ENCODE measurements at places on chromosomes 1 and 21.

GRCh38 chr1:45945426-45945825 is 142.0 kb downstream of the MAST2 start:
- no peak for DNase-seq

DNA sequence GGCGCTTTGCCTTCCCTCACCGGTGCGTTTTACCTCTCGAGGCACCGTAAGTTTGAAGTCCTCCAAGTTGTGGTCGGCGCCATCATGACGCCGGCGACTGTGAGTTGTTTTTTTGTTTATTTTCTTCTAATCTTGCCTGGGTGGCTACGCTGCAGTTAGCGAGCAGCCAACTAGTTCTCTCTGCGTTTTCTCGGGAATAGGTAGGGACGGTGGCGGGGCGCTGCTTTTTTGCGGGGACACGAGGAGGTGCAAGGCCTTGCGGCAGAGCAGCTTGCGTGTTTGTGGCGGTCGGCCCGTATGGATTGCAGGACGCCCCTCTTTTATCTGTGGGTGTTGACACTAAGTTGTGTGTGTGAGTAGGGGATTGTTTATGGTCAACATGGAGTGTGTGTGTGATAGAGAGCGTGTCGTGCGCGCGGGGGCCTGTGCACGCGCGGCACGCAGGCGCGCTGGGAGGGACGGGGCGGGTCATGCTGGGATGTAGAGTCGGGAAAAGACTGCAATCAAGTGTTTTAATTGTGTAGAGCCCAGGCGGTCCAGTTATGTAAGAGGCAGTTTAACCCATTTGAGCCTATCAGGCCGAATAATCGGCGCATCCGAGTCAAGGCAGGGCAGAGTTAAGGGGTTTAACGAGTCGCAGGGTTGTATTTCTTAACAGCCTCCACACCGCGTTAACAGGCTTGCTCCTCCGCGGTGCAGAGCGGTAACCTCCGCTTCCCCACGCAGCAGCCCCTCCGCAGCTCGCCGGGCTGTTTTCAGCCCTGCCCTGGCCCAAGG is 1.2 kb upstream of the NEGR1 start:
- DNase-seq = peak; percentile 2

- DNase-seq = no peak
Observed at GRCh38 chr1:201551877-201552731, 13.2 kb downstream of the NAV1 start.

GRCh38 chr21:43733529-43734071 is 14.7 kb downstream of the PDXK start:
- DNase-seq = no peak

DNA sequence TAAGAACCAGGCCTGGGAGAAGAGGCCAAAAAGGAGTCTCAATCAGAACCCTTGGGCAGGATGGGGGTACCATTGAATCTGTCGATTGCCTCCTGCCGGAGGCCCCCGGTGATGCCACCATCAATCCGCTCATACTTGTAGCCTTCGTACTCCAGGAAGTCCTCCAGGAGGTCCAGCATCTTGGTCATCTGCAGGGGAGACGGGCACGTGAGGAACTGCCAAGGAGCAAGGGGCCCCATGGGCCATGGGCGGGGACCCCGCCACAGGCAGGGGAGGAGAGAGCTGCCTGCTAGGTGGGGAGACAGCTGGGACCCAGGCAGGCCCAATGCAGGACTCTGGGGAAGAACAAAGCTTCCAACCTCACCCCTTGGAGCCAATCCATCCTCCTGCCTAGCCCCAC is 48.6 kb downstream of the CHD5 start:
- DNase-seq = no peak

DNA sequence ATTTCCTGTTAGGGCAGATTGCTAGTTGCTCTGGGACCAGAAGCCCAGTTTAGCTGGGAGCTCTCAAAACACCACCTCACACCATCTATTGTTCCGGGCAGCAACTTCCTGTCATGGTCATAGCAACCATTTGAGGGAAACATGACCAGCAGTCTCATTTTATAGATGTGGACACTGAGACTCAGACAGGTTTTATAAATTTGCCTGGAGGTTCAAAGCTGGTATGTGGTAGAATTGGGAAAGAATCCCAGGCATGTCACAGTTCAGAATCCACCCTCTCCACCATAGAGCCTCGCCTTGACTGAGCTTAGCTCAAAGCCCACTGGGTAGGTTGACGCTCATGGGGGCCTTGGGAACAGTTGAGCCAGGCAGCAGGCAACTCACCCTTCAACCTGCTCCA is 14.0 kb upstream of the TRIM67 start:
- DNase-seq = no peak

GRCh38 chr1:210688512-210689234 is 360.0 kb downstream of the HHAT start:
- DNase-seq = peak; percentile 39

- no peak for DNase-seq
Observed at GRCh38 chr1:159845751-159846629, 16.5 kb downstream of the VSIG8 start.

DNA sequence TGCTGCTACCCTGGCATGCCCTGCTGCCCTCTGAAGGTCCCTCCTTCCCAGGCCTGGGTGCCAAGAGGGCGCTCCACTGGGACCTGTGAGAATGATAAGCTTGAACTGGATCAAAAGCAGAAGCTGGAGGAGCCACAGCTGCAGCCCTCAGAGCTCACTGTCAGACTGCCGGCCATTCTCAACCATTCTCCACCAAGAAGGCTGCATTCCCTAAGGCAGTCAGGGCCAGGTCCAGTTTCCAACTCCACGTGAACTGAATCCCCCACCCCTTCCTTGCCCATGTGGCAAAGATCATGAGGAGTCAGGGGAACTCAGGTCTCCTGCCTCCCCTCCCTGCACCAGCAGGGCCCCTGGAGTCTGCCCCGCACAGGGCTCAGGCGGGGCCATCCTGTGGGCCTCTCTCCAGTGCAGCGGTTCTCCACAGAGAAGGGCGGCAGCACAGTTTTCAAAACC is 19.5 kb downstream of the SLC1A7 start:
- DNase-seq = no peak

DNA sequence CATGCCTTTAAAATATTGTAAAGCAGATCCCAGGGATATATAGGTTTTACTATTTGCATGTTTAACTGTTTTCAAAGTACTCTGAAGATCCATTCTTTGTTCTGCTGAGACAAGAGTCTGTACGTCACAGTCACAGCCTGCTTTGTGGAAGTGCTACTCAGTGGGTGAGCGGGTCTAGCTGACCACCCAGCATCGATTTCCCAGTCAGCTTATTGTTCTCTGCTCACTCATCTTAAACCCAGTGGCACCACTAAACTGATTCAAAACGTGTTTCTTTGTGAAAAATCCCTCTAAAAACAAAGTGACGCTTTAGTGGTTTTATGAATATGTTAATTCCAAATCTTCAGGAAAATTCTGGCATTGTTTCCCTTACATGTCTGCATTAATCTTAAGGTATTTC is 12.4 kb downstream of the PLPP3 start:
- DNase-seq = no peak

GRCh38 chr1:20723537-20724363 is 5.9 kb upstream of the KIF17 start:
- DNase-seq = no peak

GRCh38 chr1:117009132-117009531 is 7.6 kb downstream of the CD101 start:
- DNase-seq = peak; percentile 25

GRCh38 chr1:248844526-248844925 is 6.5 kb downstream of the ZNF672 start:
- no peak for DNase-seq

GRCh38 chr1:155607708-155608107 is 2.3 kb upstream of the MSTO1 start:
- no peak for DNase-seq

DNA sequence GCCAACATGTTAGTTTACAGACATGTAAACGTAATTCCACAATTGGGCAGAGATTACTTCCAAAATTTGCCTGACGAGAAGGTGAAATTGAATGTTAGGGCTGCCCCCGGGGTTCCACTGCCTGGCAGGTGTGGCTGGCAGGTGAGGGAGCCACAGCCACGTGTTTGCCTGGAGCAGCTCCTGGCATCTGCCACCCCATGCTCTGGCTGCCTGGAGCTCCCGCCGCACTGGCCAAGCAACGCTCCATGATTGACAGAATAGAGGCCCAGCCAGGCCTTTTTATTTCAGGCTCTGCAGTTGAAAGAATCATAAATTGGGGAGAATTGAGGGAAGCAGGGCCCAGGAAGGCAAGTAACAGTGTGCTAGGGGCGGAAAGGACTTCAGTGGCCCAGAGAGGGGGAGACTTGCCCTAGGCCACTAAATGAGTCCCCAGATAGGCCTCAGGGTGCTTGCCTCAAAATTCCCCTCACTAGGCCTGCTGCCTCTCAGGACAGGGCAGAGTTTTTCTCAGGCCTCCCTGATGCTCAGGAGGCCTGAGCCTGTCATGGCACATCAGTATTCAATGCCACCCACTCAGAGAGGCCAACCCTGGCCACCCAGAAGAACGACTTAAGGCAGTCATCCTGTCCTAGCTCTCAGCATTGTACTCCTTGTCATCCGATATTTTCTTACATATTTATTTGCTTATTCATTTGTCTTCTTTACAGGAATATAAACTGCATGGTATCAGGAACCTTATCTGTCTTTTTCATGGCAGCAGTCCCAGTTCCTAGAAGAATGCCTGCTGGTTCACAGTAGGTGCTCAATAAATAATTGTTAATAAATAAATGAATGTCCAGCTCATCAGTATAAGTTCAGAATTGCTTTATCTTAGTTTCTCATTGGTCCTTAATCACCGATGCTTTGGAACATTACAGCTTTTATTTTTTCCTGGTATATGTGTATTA is 16.6 kb upstream of the S1PR1 start:
- DNase-seq = no peak

- DNase-seq = peak; percentile 14
Observed at GRCh38 chr1:173330149-173330951, 123.2 kb upstream of the TNFSF4 start.

DNA sequence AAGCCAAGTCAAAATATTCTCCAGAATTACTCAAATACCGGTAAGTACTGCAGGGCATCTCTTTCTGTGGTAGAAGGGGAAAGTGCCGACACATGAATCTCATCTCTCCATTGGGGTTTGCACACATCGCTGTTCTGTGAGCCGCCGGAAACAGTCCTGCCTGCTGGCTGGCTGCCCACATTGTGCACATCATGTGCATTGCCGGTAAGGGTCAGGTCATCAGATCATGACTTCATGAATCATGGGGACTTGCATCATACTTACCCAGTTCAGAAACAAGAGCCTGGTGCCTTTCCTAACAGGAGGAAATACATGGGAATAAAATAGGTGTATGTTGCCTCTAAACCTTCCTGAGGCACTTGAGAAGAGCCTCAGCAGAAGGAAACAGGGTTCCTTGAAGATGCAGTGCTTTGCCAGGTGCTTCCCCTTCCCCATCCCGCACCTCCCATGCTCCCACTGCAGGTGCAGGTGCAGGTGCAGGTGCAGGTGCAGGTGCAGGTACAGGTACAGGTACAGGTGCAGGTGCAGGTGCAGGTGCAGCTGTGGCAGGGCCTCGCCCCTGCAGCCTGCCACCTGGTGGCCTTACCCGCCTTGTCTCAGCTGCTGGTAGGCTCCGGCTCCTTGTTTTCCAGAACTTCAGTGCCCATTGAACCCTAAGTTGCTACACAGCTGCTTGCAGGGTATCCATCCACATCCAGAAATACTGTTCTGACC is 26.5 kb downstream of the GPR137B start:
- DNase-seq = peak; percentile 29

DNA sequence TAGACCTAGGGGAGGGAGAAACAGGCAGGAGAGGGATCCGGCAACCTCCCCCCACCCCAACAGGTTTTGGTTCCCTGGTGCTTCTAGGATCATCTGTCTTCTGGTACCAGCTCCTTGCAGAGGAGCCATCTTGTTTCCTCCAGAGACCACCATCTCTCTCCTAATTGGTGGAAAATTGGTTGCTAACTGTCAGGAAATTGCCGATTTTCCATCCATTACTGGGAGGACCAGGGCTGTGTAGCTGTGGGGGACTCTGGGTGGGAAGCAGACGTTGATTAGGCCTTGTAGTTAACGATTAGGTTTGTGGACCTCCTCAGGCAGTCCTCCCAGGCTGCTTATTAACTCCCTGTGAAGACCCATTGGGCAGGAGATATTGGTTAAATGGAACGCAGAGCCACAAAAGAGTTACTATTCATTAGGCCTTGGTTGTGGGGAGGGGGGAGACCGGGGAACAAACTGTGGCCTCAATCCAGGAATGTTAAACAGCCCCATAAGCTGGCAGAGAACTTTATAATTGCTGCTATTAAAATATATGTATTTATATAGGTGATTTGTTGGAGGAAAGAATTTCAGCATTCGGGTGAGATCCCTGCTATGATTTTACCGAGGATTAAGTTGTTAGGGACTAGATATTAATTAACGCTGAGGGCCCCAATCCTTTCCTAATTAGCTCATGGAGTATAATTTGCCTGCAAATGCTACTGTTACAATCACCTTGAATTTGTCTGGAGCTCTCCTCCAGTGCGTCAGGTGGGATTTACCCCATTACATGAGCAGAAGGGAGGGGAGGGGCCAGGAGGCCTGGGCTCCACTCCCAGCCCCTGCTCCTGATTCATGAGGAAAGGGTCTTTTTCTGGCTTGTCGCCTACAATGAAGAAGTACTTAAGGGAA is 61.2 kb upstream of the TRABD2B start:
- no peak for DNase-seq

GRCh38 chr1:46034601-46035516 is 97.6 kb downstream of the PIK3R3 start:
- DNase-seq = no peak

GRCh38 chr1:233543338-233544255 is 70.3 kb upstream of the KCNK1 start:
- DNase-seq = no peak

DNA sequence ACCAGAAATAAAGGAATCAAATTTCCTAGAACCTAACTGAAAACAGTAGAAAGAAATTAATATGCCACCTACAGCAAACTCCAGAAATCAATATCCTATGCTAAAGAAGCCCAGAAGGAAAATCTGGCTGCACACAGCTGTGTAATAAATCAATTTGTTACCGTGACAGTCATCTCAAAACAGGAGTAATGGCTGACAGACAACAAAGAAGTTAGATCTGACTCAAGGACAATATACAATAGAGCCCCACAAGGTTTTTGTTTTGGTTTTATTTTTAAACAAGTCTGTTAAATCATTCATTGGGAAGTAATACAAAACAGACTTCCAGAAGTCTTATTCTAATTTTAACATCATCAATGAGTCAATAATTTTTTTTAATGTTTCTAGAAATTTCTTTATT is 168.4 kb downstream of the RERE start:
- peak; percentile 86 for DNase-seq

- DNase-seq = no peak
Observed at GRCh38 chr21:26945916-26946675, 20.8 kb downstream of the ADAMTS5 start.

DNA sequence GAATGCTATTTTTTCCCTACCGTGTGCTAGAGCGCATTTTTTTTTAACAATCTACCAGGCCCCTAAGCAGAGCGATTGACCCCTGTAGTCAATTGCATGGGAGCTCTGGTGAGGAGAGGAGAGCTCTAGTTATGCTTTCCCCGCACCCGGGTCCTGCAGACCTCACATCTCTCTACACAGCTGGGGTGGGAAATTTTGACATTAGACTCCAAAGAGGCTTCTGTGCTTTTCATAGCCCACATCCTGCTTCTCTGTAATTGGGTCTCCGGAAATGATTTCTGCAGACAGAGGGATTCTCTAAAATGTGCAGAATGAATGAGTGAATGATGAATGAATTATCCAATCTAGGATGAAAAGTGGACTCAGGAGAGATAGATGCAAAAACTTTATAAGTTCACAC is 41.5 kb upstream of the DUSP10 start:
- DNase-seq = peak; percentile 52

GRCh38 chr1:39369565-39369964 is 121.9 kb upstream of the BMP8A start:
- DNase-seq = no peak

All from activated CD4-positive, alpha-beta T cell treated with anti-CD3 and anti-CD28 coated beads, Interleukin-2, amount 50 U/mL, for 16 hours (primary cell).